ENCODE measurements at places on chromosomes 2 and 18.

- no peak for DNase-seq
Measured at GRCh38 chr2:3041246-3041645, 336.4 kb downstream of the EIPR1 start.

DNA sequence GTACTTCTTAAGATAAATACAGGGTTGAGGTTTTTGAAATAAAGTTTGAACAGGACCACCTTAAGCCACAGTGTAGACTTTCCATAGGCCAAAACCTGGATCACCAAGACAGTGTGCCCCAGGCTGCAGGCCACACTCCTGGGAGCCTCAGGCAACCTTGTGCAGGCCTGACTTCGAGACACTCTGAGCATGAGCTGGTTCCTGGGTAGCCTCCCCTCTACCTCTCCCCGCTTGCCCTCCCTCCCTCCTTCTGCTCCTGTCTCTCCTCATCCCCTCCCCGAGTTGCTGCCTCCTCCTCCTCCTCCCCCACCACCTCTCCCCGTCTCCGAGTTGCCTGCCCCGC is 10.6 kb upstream of the PROC start:
- DNase-seq = no peak

GRCh38 chr18:22935431-22935830 is 2.3 kb downstream of the RBBP8 start:
- no peak for DNase-seq

GRCh38 chr18:41695441-41695840 is 259.6 kb upstream of the PIK3C3 start:
- DNase-seq = no peak

- DNase-seq = no peak
Measured at GRCh38 chr2:222232372-222232771, 66.4 kb downstream of the PAX3 start.

- DNase-seq = no peak
Measured at GRCh38 chr18:3226048-3226447, 6.3 kb upstream of the MYOM1 start.

DNA sequence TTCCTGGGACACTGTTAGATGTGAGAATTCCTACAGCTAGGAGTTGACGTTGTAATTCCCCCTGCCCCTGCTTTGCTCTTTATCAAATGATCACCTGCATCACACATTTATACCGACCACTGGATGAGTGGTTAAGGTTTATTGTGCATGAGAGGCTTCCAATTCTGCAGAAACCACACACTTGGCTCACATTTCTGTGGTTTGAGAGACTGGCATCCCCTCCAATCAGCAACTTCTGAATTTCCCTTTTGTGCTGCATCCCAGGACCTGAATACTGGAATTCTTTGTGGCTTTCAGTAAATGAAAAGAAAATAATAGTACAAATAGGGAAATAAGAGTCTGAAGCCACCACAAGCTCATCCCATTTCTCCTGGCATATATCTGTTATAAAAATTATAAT is 628.7 kb upstream of the PIK3C3 start:
- DNase-seq = peak; percentile 53

- no peak for DNase-seq
Measured at GRCh38 chr2:65654496-65654895, 222.1 kb upstream of the SPRED2 start.

DNA sequence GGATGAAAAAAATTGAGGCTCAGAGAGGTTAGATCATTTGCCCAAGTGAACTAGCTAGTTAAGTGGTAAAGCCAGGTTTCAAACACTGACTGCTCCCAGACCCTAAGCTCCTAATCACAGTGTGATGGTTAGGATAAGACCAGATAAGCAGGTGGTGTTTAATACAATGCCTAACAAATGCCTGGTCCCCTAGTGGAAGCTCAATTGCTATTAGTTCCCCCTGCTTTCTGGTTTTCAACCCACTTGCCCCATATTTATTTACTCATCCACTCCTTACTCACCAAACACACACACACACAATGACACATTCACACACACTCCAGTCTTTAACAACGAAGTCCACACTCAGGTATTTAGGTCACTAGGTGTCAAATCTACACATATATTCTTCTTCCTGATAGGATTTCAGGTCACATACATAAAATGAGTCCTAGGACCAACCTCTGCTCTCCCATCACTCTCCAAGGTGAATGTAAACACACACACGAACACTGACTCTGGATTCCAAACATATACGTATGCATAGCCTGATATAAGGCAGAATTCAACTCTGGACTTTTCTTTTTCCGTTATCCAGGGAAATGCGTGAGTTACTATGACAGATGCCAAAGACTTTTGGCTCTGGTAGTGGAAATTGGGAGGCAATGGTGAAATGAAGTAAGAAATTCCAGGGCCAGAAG is 73.6 kb upstream of the TSPYL6 start:
- DNase-seq = no peak

GRCh38 chr2:240974771-240975572 is 23.4 kb upstream of the SNED1 start:
- no peak for DNase-seq

DNA sequence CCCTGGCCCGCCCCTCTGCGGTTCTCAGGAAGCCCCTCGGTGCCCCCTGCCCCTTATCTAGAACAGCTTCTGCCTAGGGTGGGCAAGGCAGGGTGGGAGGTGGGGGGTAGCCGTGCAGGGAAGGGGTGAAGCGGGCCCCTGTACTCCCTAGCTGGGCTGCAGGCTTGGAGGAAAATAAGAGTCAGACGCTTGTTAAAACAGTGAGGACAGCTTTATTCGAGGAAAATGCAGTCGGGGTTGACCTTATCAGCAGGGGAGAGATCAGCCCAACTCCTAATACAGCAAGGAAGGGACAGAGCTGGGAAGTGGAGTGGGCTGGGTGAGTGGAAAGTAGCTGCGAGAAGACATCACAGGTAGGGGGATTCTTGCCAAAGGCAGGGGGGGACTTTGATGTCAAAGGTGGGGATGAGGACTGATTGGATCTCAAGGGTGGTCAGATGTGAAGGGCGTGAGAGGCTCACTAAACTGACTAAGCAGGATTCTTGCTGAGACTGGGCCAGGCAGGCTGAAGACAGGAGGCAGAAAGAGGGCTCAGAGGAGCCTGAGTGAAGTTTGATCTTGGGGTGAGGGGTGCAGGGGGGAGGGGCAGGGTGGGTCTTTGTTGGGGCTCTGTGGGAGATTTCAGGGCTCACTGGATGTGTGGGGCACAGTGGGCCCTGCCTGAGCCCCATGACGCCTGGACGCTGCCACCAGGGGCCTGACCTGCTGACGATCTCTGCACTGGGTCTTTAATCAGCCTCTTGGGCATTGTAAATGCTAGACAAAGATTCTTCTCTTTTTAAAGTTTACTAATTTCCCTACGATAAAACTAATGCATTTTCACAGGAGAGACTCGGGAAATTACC is 29.9 kb downstream of the HPCAL1 start:
- DNase-seq = no peak

GRCh38 chr2:189302274-189302948 is 122.8 kb upstream of the COL5A2 start:
- no peak for DNase-seq

DNA sequence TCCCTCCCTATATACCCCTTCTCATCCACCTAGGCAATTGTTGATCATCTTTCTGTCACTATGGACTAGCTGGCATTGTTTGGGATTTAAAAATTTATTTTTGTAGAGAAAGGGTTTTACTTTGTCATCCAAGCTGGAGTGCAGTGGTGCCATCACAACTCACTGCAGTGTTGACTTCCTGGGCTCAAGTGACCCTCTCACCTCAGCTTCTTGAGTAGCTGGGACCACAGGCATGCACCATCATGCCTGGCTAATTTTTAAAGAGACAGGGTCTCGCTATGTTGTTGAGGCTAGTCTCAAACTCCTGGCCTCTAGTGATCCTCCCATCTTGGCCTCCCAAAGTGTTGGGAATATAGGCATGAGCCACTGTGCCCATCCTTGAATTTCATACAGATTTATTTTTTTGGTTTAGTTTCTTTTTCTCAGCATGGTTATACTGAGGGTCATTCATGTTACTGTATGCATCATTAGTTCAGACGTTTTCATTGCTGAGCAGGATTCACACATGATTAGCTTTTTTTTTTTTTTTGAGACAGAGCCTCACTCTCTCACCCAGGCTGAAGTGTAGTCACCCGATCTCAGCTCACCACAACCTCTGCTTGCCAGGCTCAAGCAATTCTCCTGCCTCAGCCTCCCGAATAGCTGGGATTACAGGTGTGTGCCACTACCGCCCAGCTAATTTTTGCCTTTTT is 8.6 kb upstream of the PCARE start:
- DNase-seq = no peak

- DNase-seq = no peak
Measured at GRCh38 chr18:475202-476031, 25.1 kb downstream of the COLEC12 start.

DNA sequence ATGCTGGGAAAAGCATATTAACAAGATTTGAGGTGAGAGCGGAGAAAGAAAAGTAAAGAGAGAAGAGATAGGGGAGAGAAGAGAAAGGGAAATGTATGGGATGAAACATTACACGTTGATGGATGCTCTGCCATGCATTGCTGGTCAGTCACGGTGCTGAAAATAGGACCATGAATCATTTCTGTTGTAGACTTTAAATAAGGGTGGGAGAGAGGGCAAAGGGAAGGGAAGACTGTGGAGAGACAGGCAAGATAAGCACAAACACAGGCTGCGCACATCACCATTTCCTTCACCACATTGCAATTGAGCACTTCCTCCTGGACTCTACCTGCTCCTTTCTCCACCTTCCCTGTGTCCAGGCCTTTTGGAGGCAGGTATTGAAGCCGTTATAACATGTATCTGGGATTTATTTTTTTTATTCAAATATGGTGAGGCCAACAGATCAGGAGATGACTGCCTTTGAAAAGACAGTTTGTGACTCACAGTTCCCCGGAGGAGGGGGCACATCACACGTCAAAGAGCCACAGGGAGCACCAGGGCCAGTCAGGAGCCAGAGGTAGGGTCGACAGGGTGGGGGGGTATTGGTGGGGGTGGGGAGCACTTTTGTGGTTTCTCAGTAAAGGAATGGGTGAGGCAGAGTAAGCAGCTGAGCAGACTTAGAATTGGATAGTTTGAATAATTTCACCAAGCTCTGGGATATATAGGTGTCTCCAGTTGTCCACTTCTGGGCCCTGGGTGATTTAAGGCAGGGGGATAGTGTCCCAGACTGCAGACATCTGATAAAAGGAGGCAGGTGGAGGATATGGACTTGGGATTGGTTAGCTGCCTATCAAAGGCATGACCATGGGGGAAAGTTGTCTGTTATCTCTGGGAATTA is 372.8 kb upstream of the ST6GAL2 start:
- DNase-seq = no peak

GRCh38 chr2:205883965-205884364 is 201.7 kb downstream of the NRP2 start:
- no peak for DNase-seq

GRCh38 chr2:212364112-212364985 is 174.3 kb downstream of the ERBB4 start:
- peak; percentile 14 for DNase-seq

- peak; percentile 8 for DNase-seq
Measured at GRCh38 chr2:136248242-136248641, 130.3 kb upstream of the CXCR4 start.

DNA sequence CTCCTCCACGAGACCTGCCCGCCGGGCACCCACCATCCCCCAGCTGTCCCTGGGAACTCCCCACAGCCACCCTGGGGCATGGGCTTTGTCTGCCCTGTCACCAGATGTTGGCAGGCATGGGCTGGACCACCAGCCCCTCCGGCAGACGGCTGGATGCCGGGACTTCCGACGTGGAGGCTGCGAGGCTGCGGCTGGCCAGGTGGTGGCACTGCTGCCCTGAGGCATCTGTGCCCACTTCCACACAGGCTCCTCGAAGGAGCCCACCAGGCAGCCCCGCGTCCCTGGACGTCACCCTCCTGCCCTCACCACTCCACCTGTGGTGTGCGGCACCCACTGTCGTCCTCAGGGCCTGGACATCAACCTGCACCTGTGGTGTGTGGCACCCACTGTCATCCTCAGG is 319.9 kb upstream of the SALL3 start:
- DNase-seq = no peak

DNA sequence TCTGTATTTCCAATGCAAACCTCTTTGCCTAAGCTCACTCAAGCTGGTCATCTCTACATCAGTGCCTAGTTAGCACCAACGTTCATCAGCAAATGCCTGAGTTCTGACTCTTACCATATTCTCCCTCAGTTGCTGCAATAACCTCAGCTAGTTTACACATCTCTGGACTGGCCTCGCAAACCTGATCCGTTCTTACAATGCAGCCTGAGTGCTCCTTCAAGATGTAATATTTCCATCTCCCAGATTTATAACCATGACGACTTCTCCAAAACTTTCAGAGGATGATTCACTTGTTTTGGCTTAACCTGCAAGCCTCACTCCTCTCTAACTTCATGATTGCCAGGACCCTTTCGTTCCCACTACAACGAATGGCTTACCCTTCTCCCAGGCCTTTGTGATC is 69.7 kb downstream of the DIPK1C start:
- DNase-seq = no peak

- DNase-seq = no peak
Measured at GRCh38 chr18:38571651-38572050, 1006.1 kb upstream of the CELF4 start.

DNA sequence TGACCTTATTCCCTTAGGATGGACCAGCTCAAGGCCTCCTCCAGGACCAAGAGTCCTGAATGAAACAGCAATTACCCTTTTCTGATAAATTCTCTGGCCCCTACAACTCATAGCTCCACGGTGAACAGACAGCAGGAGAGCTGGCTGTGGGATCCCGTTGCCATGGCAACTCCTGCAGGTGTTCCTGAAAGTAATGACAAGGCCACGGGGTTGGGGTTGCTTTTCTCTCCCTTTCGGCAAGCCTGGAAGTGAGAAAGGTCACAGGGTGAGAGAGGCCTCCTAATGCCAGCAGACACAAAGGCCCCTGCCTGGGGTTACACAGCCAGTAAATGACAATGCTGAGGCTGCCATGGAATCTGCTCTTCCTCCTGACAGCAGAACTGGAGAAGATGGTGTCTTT is 403.0 kb downstream of the NBAS start:
- DNase-seq = no peak

GRCh38 chr18:34933909-34934661 is 107.1 kb upstream of the MAPRE2 start:
- peak; percentile 14 for DNase-seq

GRCh38 chr2:219022041-219022440 is 19.3 kb downstream of the CFAP65 start:
- DNase-seq = no peak

GRCh38 chr2:202201220-202202160 is 36.9 kb downstream of the SUMO1 start:
- DNase-seq = no peak

DNA sequence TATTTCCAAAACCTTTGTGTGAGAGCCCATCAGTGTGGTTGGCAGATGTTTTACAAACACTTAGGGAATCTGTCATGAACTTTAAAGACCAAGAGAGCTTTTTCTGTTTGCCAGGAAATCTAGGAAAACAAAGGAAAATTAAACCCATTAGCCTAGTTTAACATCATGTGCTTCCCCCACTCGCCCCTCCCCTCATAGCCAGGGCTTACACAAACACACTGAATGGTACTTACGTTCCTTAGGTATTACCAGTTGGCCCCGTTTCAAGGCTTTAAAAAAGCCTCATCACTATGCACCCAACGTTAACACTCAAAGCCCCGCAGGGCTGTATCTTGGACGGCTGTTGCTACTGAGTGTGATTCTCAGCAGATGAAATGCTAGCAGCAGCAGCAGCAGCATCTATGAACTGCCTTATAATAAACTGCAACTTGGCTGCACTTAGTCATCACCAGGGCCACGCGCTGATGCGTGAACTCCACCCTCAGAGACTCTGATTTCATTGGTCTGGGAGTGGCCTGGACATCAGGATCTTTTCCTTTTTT is 20.1 kb upstream of the TTC39C start:
- peak; percentile 85 for DNase-seq

- DNase-seq = no peak
Measured at GRCh38 chr2:219198974-219199373, 7.6 kb upstream of the ZFAND2B start.
